ENCODE measurements at places on chromosomes 5 and 9.

DNA sequence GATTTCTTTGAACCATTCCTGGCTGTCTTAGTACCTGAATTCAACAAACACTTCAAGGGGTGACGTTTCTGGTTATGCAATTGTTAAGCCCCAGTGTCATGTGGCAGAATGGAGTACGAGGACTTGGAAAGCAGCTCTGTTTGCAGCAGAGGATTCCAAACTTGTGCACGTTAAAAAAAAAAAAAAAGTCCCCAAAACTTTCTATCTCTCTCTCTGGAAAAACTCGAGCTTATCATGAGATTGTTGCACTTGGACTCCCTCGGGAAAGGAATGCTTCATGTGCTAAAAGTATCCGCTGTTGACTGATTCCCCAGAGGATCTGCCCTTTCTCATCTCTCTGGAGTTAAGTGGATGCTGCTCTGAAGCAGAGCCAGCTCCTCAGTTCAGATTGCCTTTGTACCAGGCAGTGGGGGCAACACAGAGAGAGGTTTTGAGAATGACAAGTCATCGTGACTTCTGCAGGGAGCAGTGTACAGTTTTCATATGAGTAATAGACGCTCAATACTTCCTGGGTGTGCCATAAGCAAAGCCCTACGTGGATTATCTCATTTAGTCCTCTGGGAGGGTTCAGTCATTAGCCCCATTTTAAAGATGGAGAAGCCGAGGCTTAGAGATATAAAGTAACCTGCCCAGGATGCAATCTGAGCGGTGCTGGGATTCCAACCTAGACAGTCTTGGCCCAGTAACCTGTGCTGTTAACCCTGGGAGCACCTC, 28.1 kb downstream of the TMOD1 start:
- no peak for DNase-seq

GRCh38 chr5:54885636-54886035, 99.8 kb downstream of the ESM1 start:
- DNase-seq = no peak

GRCh38 chr9:119963258-119963797, 594.1 kb upstream of the BRINP1 start:
- DNase-seq = no peak

GRCh38 chr5:143066556-143067281, 296.5 kb downstream of the ARHGAP26 start:
- peak; percentile 62 for DNase-seq

Data from HL-60 (cell line).